ENCODE measurements at places on chromosomes 3 and 15.

GRCh38 chr3:183313351-183313750, 60.3 kb downstream of the B3GNT5 start:
- no peak for DNase-seq

DNA sequence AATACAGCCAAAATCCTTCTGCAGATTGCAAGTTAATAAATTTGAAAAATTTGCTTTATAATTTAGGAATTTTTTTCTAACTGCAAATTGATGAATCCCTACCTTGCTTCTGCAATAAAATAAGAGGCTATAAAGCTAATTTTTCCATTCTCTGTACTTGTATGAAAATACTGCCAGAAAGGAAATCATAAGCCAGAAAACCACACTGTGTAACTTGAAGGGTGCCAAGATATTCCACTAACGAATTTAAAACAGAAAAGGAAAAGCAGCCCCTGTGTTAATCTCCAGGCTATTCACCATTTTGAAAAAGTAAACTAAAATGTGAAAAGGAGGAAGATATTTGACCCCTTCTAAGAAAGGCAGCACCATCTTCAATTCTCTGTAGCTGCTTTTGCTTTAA, 557.9 kb upstream of the ZNF385D start:
- no peak for DNase-seq

GRCh38 chr3:123576122-123576521, 8.7 kb downstream of the HACD2 start:
- no peak for DNase-seq

- DNase-seq = no peak
These were observed 168.9 kb downstream of the TIGIT start for GRCh38 chr3:114462750-114463149.

GRCh38 chr3:38039899-38040261, 872 bp downstream of the DLEC1 start:
- no peak for DNase-seq

- DNase-seq = no peak
These were observed 42.3 kb downstream of the RAB27A start for GRCh38 chr15:55247311-55247710.

DNA sequence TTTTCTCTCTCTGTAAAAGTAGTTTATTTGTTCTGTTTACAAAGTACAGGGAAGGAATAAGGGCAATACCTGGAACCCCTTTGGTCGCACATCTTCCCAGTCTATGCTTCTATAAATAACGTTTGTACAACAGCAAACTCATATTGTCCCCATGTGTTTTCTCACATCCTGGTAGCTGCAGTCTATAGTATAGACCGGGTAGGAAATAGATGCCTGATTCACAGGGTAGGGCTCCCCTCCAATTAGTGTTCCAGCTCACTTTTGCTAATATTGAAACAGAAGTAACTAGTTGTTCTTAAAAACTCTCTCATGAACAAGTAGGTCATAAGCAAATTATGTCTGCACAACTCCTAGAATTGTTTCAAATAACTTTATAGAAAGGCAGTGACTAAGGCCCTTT, 17.7 kb downstream of the ATG7 start:
- peak; percentile 26 for DNase-seq

- DNase-seq = no peak
These were observed 23.5 kb downstream of the PLCL2 start for GRCh38 chr3:16908016-16908807.

- DNase-seq = no peak
These were observed 35.8 kb upstream of the SLC24A5 start for GRCh38 chr15:48084759-48085590.

- no peak for DNase-seq
These were observed 225.6 kb upstream of the TLE3 start for GRCh38 chr15:70323111-70323851.

GRCh38 chr3:43647331-43648166, 25.7 kb upstream of the ANO10 start:
- DNase-seq = no peak

DNA sequence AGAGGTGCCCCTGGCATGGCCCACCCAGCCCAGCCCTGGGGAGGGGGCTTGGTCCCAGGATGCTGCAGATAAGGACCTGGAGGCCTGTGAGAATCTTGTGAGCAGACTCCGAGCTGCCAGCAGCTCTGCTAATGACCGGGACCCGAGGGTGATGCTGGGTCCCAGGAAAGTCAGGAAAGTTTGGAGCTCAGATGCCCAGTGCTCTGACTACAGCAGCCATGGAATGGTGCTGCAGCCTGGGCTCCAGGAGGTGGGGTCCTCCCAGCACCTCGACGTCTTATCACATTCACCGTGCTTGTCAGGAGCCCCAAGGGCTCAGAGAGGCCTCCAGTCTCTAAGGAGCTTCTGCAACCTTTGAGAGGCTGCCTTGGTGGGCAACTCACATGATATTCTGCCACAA, 34.3 kb upstream of the ADCY5 start:
- DNase-seq = no peak

DNA sequence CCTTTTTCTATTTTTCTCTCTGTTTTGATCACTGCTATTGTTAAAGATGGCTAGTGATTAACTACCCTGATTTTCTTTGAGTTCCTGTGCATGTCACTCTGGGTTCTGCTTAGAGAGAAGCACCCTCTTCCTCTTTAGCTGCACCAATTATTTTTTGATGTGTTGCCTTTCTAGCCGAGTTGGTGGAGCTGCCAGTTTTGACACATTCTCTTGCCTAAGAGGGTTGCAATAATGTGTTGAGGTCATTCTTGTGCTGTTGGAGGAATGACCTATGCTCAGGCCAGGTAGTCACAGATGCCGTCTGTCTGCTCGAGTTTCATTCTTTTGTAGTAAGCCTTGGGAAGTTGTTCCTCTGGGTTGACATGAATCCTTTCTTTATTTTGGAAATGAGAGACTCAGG, 84.6 kb upstream of the DPH6 start:
- DNase-seq = no peak

DNA sequence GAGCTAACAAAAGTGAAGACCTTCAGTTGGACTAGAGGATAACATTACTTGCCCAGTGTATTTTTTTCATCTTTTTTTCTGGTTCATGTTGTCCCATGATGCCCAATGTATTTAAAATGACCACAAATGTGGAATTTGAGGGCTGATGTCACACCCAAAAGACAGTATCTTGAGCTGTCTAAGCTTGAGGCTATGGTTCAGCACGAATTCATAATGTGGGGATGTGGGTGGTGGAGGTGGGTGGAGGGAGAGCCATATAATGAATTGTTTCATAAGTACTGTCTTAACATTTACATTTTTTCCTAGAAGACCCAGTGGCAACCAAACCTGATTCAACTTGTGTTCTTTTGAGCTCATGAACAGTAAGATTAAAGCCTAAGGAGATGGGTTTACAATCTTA, 37.5 kb downstream of the CHAC1 start:
- DNase-seq = no peak

DNA sequence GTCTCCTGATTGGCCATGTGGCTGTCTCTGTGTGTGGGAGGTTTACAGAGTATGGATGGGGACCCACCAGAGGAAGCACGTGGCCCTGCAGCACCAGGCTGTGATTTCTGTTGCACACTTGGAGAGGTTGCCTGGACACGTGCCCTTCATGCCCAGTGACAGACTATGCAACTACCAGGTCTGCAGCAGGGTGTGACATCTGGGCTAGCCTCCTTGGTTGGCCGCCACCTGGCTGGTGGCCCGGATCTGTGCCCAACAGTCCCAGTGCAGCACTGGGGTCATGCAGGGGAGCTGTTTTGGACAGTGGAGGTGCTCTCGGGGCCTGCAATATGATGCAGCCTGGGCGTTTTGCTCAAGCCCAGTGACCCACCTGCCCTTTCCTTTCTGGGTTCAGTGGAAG, 212.5 kb downstream of the UBE3A start:
- DNase-seq = no peak
